ENCODE measurements at places on chromosomes 16 and 17. TPM values are rescaled to one million over a fixed set of nuclear protein-coding genes. Genes with fewer than 3 reads are reported as not detected.

Gene ADAMTS18
- total RNA-seq, result 6.7 TPM

Gene NTN1
- 9.7 TPM for total RNA-seq

Gene RIPOR1
- 20.5 TPM for total RNA-seq

DNA sequence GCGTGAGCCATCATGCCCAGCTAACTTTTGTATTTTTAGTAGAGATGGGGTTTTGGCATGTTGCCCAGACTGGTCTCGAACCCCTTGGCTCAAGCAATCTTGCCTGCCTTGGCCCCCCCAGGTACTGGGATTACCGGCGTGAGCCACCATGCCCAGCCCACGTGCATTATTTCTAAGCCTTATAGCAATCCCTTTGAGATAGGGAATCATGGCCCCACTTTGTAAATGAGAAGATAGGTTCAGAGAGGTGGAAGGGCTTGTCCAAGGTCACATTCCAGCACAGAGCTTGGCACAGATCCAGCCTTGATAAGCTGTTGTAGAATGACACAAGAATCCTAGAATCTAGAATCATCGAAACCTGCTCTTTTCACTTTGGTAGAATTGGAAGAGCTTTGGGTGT is 4.2 kb upstream of the PYCARD start:
- no peak for DNase-seq

DNA sequence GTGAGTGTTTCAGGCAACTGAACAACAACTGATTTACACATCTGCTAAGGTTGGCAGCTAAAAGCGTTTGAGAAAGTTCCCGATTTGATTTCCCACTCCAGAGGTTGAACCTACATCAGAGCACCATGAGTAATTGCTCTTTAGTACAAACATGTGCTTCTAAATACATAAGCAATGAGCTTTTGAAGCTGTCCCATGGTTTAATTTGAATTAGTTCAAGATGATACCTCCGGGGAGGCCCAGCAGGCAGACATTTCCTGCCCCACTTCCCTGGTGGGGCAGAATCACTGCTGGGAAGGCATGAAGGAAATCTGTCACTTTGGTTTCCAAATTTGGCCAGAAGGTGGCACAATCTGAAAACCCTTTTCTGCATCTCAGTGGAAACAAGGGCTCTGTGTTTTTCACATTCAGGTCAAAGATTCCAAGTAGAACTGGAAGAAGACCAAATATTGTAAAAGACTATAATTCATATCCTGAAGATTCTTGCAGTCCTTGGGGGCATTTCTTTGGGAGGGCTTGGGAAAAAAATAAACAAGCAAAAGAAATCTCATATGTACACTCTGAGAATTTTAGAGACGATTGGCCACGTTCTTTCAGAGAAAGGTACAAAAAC is 176.2 kb upstream of the FAM20A start:
- DNase-seq, result peak; percentile 50

DNA sequence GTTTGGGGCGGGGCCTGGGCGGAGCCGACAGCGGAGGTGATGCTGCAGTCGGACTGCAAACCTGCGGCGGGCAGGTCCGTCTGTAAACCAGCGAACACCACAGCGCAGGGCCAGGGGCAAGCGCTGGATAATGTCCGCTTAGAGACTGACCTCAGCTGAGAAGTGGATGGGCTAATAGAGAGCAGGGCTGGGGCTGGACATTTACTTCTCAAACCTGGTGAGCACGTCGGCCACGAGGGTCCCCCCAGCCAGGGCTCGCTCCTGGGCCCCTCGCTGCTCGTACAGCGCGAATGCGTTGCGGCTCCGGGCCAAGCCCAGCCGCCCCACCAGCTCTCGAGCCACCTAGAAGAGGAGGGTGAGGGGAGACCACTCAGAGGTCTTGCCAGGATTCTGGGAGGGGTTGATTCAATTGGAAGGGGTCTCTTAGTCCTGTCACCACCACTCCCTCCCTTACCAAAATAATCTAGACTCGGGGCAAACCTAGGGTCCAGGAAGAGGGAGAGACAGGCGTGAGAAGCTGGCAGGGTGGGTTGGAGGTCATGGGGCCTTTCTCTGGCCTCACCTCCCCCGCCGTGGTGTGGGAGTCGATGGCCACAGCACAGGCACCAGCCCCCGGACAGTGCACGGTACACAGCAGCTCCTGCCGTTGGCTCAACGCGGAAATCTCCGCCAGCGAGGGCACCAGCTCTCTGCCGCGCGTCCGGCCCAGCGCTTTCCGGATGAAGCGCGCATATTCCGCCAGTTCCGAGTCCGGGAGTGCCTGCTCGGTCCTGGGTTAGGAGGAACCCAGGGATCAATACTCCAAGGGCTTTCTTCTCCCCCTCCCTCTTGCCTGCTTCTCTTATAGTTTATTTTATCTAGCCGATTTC is 5.8 kb downstream of the PLEKHH3 start:
- no peak for DNase-seq

GRCh38 chr17:80765241-80765961 is 220.8 kb downstream of the RPTOR start:
- DNase-seq, result no peak

DNA sequence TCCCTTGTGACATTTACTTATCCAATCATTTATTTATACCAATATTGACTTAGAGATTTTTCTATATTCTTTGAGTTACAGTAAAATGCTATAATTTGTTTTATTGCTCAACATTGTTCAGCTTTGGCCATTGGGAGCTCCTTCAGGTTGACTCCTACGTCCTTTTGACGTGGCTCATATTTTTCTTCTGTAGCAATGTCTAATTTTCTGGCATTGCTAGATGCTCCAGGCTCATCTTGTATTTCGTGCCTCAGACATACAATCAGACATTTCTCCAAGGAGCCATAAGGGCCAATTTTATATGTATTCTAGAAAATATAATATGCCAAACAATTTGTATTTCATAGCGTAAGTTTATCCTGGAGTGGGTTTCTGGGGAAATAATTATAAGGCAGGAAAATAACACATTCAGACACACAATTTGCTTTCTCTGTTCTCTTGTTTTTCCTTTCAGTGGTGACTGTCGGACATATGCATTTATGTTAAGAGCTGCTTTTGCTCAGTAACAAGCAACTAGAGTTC is 355.1 kb upstream of the MON1B start:
- DNase-seq, result no peak

- no peak for DNase-seq
These were observed 5.1 kb upstream of the KIFC3 start for GRCh38 chr16:57807252-57807967.

Measured in urinary bladder (tissue), 4 donors.